ENCODE measurements at places on chromosomes 16 and 17.

- peak; percentile 63 for DNase-seq
These were observed 247.8 kb downstream of the XYLT1 start for GRCh38 chr16:17222871-17223401.

DNA sequence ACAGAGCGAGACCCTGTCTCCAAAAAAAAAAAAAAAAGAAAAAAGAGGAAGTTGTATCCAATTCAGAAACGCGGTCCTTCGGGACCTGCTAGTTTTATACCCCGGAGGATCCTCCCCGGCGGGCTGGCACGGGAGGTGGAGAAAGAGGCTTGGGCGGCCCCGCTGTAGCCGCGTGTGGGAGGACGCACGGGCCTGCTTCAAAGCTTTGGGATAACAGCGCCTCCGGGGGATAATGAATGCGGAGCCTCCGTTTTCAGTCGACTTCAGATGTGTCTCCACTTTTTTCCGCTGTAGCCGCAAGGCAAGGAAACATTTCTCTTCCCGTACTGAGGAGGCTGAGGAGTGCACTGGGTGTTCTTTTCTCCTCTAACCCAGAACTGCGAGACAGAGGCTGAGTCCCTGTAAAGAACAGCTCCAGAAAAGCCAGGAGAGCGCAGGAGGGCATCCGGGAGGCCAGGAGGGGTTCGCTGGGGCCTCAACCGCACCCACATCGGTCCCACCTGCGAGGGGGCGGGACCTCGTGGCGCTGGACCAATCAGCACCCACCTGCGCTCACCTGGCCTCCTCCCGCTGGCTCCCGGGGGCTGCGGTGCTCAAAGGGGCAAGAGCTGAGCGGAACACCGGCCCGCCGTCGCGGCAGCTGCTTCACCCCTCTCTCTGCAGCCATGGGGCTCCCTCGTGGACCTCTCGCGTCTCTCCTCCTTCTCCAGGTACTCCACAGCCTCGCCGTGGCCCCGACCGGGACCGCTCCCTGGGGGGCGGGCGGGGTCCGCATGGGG lies at the start of gene CDH3:
CDH3 (plus strand) TSS at position 596 of the 779 bp plus-strand sequence; CDS start at position 666, 70 bp downstream.
- peak; percentile 25 for DNase-seq

DNA sequence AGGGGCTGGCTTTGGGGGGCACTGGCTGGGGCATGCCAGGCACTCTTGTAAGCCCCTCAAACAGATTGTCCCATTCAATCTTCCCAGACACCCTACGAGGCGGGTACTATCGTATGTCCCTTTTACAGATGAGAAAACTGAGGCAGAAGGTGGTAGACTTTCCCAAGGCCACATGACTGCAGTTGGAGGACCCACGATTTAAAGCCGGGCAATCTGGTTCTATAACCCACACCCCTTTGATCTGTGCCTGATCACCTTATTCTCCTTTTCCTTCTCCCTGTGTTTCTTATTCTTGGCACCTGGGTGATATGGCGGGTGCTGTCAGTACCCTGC lies 146.3 kb upstream of the IRX3 start:
- no peak for DNase-seq

DNA sequence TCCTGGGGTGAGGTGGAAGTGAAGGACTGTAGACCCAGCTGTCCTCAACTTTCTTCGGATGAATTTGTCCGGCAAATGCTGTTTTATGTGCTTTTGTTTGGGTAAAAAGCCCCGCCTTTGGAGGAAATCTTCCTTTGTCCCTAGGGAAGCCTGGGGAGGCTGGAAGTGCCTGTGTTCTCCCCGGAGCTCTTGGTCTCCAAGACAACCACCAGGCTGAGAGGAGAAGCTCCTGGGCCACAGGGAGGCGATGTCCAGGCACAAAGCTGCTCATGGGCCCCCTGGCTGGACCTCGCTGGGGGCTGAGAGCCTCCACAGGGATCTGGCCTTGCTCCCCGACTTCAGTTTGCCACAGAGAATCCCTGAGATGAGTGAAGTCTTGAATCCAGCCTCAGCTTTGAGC lies 293.1 kb upstream of the N4BP1 start:
- DNase-seq, result no peak

DNA sequence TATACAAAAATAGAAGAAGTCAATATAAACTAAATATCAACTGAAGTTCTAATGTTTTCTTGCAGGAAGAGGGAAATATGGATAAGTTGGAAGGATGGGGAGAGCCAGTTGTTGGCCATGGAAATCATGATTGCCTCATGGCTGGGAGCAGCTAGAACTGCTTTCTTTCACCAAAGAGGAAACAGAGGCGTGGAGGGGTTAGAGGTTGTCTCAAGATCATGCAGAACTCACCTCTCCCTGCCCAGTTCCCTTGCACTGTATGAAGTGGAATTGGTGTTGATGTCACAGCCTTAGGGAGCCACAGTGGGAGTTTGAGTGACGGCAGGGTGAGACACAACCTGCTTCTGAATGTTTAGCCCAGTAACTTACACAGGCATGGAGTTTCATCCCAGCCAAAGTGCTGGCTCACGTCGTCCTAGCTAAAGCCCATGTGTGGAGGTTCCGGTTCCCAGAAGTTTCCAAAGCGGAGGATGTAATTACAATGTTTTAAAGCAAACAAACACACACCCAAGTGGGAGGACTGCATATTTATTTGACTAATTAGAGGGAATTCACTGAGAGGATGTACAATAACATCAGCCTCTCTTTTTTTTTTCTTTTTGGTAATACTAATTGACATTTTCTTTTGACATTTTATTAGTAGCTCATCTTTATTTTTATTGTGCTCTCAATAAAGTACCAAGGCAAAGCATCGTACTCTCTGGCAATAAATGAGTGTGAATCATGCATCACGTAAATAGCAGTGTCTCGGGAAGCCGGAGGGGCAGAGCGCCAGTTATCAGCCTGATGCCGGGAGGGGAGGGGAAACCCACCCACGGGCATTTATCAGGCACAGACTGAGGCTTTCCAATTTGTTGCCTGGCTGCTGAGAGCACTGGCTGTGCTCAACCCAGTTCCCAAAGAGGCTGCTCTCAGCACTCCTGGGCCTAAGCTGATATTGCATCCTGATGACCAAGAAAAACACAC lies 118.7 kb upstream of the CDH5 start:
- DNase-seq, result no peak

DNA sequence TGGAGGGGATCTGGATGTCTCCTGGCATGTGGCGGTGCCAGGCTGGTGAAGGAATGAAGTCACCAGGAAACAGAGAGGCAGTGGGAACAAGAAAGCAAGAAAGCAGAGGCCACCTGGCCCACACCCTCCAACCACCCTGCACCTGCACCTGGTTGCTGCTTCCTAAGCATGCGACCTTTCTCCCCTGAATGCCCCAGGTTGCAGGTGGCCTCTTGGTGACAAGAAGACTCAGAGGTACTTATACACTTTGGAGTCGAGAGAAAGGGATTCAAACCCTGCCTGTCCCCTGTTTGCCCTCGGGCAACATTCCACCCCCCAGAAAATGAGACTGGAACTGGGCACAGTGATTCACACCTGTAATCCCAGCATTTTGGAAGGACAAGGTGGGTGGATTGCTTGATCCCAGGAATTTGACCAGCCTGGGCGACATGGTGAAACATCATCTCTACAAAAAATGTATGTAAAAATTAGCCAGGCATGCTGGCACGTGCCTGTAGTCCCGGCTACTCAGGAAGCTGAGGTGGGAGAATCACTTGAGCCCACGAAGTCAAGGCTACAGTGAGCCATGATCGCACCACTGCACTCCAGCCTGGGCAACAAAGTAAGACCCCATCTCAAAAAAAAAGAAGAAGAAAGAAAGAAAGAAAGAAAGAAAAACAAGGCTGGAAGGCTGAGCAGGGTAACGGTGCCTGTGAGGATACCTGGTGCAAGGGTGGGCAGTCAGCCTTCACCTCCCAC lies 34.6 kb upstream of the TNRC6C start:
- DNase-seq, result no peak

DNA sequence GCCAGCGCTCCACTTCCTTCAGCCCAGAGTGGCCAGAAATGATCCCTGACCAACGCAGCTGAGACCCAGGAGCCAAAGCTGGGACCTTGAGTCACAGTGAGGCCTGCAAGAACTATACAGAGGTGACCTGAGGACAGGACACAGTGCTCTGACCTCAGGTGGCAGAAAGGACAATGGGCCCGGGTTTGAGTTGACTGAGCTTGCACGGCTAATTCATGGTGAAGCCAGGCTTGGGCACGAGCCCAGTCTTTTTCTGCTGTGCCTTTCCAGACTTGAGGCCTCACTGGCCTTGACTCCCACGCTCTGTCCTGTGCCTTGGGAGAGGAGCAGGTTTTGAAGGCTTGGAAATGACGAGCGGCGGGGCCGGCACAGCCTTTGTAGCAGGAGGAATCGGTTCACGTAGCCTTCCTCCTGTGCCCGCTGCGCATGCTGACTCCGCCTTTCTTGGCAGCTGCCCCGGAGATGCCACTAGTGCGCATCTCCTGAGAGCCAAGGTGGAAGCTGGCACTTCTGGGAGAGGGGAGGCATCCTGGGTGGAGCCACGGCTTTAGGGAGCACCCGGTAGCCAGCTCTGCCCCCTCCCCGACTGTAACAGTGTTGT lies 34.9 kb downstream of the NDEL1 start:
- DNase-seq, result no peak
